ENCODE measurements at places on chromosomes 3 and 15.

- DNase-seq = no peak
Measured at GRCh38 chr3:30350901-30351300, 255.5 kb upstream of the TGFBR2 start.

GRCh38 chr3:136787349-136787748, 31.6 kb upstream of the SLC35G2 start:
- peak; percentile 15 for DNase-seq

DNA sequence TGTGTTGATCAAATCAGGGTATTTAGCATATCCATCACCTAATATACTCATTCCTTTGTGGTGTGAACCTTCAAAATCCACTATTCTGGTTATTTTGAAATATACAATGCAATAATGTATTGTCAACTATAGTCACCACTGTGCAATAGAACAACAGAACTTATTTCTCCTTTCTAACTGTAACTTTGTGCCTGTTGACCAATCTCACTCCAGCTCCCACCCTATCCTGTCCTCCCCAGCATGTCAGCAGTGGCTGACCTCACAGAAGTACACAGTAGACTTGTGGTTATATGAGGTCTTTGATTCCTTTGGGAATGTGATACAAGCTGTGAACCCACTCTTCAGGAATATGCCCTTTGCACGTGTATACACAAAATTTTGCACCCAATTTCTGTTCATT, 64.2 kb downstream of the ECT2 start:
- DNase-seq = no peak

DNA sequence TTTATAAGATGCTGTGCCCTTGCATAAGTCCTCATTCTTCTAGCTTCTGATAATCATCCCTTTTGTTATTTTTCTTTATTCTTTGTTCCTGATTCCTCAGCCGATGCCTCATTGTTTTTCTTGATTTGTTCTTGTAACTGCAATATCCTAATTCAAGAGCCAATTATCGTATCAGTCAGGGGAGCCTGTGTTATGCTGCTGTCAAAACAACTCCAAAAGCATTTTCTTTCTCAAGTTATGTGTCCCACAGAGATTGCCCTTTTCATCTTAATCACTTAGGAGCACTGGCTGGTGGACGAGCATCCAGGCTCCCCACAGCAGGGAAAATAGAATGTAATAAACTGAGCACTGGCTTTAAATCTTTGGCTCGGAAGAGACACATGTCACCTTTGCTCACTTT, 207.3 kb downstream of the CHL1 start:
- no peak for DNase-seq

GRCh38 chr3:169891886-169892285, 19.5 kb upstream of the SAMD7 start:
- no peak for DNase-seq

- DNase-seq = no peak
Measured at GRCh38 chr15:36766449-36766848, 187.0 kb downstream of the CDIN1 start.

- DNase-seq = no peak
Measured at GRCh38 chr3:163644172-163644571, 1434.1 kb downstream of the SI start.

- DNase-seq = no peak
Measured at GRCh38 chr3:180980611-180981010, 8.9 kb downstream of the DNAJC19 start.

DNA sequence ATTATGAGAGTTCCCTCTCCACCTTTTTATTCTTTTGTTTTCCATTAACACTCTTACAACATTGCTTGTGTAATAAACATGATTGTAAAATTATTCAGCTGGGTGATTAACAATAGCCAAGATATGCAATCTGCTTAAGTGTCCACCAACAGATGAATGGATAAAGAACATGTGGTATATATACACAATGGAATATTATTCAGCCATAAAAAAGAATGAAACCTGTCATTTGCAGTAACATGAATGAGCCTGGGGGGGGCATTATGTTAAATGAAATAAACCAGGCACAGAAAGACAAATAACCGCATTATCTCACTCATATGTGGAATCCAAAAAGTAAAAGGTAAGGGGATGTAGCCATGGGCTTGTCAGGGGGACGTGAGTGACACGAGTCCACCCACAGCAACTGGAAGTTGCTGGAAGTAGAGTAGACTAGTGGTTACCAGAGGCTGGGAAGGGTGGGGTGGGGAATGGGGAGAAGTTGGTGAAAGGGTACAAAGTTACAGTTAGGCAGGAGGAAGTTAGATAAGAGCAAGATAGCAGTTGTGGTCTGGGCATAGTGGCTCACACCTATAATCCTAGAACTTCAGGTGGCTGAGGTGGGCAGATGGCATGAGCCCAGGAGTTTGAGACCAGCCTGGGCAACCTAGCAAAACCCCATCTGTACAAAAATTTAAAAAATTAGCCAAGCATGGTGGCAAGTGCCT, 28.7 kb upstream of the CD47 start:
- no peak for DNase-seq

DNA sequence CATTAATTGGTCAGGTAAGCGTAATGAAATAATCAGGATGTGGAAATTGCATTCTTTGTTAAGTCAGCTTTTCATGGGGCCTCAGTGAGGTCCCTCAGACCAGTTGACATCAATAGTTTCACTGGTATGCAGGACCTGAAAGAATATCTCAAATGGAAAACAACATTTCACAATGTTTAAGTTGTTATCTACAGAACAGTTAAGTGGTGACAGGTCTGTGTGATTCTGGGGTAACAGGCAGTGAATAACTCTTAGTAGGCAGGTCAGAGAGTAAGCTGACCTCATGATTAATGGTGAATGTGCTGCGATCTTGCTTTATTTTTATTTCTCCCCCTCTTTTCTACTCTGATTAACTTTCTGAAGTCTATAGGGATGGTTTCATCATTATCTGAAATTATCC, 28.9 kb upstream of the ACP3 start:
- no peak for DNase-seq

- DNase-seq = no peak
Measured at GRCh38 chr15:31338879-31339557, 12.4 kb downstream of the KLF13 start.

DNA sequence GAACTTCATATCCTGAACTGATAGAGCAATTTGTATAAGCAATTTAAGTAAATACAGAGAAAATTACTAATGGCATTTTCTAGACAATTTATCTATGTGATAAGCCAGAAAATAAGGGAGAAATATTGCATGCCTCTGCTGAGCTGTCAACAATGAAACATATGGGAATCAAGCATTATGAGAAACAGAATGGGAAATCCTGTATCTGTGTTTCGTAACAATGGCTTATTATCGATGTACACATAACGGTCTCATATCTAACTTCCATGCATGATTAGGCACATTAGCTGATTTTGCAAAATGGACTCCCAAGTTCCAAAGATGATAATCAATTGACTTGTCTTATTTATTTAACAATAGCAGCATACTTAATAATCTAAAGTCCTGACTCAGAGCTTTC, 30.4 kb upstream of the KCNMB2 start:
- no peak for DNase-seq

- no peak for DNase-seq
Measured at GRCh38 chr15:48366584-48367312, 35.5 kb downstream of the DUT start.

- DNase-seq = no peak
Measured at GRCh38 chr15:87817553-87817952, 439.0 kb downstream of the NTRK3 start.

- peak; percentile 32 for DNase-seq
Measured at GRCh38 chr15:65829130-65829764, 37.2 kb upstream of the DENND4A start.

DNA sequence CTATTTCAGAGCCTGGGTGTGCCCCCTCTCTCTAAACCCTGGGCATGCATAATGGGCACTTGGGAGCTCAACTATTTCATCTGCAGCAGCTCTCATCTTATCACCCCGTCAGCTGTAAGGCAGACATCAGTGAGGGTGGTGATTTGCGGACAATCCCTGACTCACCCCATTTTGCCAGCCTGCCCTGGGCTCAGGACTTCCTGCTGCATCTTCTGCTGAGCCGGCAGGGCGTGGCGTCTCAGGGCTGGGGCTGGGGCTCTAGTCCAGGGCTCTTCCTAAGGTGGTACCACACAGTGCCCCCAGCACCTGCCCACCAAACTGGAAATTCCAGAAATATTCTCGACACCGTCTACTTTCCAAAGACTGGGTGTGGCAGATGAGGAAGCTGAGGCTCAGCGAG, 925 bp upstream of the PSTPIP1 start:
- DNase-seq = peak; percentile 84

GRCh38 chr15:69551391-69552056, 98.9 kb downstream of the RPLP1 start:
- DNase-seq = no peak

DNA sequence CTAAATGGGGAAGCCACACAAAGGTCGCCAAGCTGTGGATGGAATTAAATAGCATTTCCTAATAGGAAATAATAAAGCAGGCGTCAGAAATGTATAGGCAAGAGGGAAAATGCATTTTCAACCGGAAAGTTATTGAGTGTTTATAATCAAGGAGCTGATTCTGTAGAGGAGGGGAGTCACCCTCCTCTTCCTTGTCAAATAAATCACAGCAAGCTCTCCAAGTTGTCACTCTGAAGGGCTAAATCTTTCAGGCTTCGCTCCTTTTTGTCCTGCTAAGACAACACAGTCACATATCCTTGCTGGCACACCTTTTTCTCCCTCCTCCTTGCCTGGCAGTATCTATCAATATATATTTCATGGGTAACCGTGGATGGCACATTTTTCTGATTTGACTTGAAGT, 338.4 kb downstream of the SATB1 start:
- DNase-seq = no peak

DNA sequence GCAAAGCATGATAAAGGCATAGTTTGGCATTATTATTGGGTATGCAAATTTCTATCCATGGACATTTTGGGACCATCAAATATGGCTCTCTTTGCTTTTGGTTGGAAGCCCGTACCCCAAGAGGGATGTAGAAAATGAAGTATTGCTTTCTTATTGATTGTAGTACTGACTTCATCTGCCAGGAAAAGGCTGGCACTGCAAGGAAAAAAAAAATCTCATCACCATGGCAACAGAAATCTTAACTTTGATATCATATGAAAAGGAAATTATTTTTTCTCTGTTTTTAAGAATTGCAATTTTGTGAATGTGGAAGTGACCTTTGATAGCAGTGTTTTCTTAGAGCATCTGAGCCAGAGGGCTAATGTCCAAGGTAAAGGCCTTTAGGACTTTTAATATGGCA, 151.7 kb downstream of the TMEM108 start:
- no peak for DNase-seq

GRCh38 chr3:197029511-197030167, at the start of gene MELTF:
MELTF (minus strand) TSS chr3:197029817; CDS start chr3:197029702, 115 bp downstream.
- peak; percentile 80 for DNase-seq

Data from CD4-positive, alpha-beta T cell treated with Interleukin-17A for 4 hours (primary cell).